Tibial artery (tissue), 4 donors: ENCODE measurements at places on chromosomes 6 and 20.

DNA sequence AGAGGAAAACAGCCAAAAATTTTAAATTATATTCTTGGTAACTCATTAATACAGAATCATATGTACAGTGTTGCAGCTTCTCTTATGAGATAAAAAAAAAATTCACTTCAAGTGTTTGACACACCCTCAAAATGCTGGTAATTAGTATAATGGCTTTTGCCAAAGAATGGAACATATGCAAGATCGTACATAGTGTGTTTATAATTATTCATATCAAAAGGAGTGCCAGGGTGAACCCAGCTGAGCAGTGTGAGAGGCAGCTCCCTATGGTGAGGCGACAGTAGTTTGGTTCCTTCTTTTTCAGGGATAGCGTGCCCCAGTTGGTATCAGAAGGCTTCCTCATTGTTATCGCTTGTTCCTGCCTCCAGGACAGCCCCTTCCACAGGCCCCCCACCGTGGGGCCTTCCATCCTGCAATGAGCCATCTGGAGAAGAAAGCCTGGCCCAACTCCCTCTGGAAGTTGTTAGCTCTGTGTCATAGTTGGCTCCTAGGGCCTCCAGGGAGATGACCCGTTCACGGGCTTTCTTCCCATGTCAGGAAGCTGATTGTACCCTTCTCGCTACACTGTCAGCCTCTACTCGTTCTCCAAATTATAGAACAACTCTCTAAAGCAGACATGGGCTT, 150.7 kb downstream of the FRK start:
- no peaks in the 10 kb centered on the region for H3K4me1 ChIP-seq
- DNase-seq, result no peak
- no peak overlapping the region for H3K27ac ChIP-seq
- H3K27me3 ChIP-seq, result no peaks in the 10 kb centered on the region

GRCh38 chr6:119865466-119866350, 516.1 kb upstream of the MAN1A1 start:
- H3K27me3 ChIP-seq, result no peaks in the 10 kb centered on the region
- no peak overlapping the region for H3K27ac ChIP-seq

GRCh38 chr6:46410334-46410953, 80.8 kb downstream of the RCAN2 start:
- H3K4me3 ChIP-seq, result no peak overlapping the region
- no peak for DNase-seq
- H3K4me1 ChIP-seq, result peaks cover 29% of the 10 kb centered on the region
- no peaks in the 10 kb centered on the region for H3K27me3 ChIP-seq

- no peaks in the 10 kb centered on the region for H3K36me3 ChIP-seq
- H3K4me3 ChIP-seq, result no peak overlapping the region
- no peaks in the 10 kb centered on the region for H3K27me3 ChIP-seq
- no peak for DNase-seq
- H3K27ac ChIP-seq, result no peak overlapping the region
These were observed 6.2 kb upstream of the TAB2 start for GRCh38 chr6:149311293-149311692.

GRCh38 chr6:170278743-170279094, 12.2 kb downstream of the DLL1 start:
- no peak overlapping the region for H3K27ac ChIP-seq
- H3K36me3 ChIP-seq, result peaks cover 4% of the 10 kb centered on the region
- no peaks in the 10 kb centered on the region for H3K27me3 ChIP-seq
- no peak overlapping the region for H3K4me3 ChIP-seq
- DNase-seq, result no peak

- no peaks in the 10 kb centered on the region for H3K4me1 ChIP-seq
- no peak for DNase-seq
- no peaks in the 10 kb centered on the region for H3K27me3 ChIP-seq
These were observed 80.2 kb downstream of the MLIP start for GRCh38 chr6:54191461-54191860.

DNA sequence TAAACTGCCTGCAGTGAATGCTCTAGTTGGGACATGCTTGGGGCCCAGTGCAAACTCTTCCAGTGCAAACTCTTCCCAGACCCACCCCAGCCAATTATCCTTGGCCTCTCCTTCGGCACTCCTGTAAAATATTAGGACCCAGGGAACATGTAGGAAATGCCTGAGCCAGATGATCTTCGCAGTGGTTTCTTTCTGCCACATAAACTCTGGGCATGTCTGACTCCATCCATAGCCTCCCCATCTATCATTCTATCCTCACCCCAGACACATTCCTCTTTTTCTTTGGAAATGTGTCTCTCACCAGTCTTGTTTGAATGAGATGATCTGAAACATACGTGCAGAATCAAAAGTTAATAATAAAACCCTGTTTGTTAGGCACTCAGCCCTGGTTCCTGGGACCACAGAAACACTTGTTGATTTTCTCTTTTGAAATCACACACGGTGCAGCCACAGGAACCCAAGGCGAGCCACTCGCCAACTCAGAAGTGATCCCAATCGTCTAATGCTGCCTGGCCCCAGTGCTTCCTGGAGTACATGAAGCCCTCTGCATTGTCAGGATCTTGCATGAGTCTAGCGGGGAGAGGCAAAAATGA, 108.9 kb upstream of the CST7 start:
- no peaks in the 10 kb centered on the region for H3K27me3 ChIP-seq
- DNase-seq, result no peak
- no peaks in the 10 kb centered on the region for H3K36me3 ChIP-seq
- no peaks in the 10 kb centered on the region for H3K4me1 ChIP-seq

GRCh38 chr6:15313367-15313766, 67.5 kb downstream of the JARID2 start:
- H3K27me3 ChIP-seq, result no peaks in the 10 kb centered on the region
- no peaks in the 10 kb centered on the region for H3K4me1 ChIP-seq
- no peak overlapping the region for H3K27ac ChIP-seq
- peak; percentile 73 for DNase-seq
- no peak overlapping the region for H3K4me3 ChIP-seq

DNA sequence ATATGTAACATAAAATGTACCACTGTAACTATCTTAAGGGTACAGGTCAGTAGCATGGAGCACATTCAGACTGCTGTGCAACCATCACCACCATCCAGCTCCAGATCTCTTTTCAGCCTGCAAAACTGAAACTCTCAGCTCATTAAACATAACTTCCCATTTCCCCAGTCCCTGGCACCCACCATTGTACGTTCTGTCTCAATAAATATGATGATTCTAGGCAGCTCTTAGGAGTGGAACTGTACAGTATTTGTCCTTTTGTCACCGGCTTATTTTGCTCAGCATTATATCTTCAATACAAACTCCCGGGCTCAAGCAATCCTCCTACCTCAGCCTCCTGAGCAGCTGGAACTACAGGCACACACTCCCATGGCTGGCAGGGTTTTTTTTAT, 1.5 kb downstream of the ZC3H12D start:
- H3K4me3 ChIP-seq, result no peak overlapping the region
- peaks cover 5% of the 10 kb centered on the region for H3K27me3 ChIP-seq
- H3K4me1 ChIP-seq, result peaks cover 5% of the 10 kb centered on the region
- H3K27ac ChIP-seq, result no peak overlapping the region
- no peaks in the 10 kb centered on the region for H3K36me3 ChIP-seq

GRCh38 chr20:58417438-58417837, 28.4 kb downstream of the VAPB start:
- peaks cover 40% of the 10 kb centered on the region for H3K36me3 ChIP-seq
- no peaks in the 10 kb centered on the region for H3K27me3 ChIP-seq
- H3K4me1 ChIP-seq, result no peaks in the 10 kb centered on the region
- DNase-seq, result no peak

DNA sequence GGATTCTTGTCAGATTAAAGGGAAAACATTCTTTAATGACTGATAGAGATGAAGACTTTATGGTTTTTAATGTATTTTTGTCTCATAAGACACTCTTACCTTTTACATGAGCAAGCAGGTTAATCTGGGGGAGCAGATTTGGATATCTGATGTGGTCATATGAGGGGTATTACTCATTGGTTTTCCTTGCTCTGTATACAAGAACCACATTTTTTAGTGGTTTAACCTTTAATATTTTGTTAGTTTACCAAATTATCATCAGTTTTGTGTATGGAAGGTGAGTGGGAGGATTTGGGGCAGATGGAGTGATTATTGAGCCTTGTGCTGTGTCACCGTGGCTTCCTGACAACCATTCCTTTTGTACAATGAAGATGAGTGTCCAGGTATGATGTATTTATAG, 112.9 kb downstream of the FIG4 start:
- no peaks in the 10 kb centered on the region for H3K27me3 ChIP-seq
- H3K27ac ChIP-seq, result no peak overlapping the region
- H3K4me1 ChIP-seq, result no peaks in the 10 kb centered on the region
- H3K4me3 ChIP-seq, result no peak overlapping the region

DNA sequence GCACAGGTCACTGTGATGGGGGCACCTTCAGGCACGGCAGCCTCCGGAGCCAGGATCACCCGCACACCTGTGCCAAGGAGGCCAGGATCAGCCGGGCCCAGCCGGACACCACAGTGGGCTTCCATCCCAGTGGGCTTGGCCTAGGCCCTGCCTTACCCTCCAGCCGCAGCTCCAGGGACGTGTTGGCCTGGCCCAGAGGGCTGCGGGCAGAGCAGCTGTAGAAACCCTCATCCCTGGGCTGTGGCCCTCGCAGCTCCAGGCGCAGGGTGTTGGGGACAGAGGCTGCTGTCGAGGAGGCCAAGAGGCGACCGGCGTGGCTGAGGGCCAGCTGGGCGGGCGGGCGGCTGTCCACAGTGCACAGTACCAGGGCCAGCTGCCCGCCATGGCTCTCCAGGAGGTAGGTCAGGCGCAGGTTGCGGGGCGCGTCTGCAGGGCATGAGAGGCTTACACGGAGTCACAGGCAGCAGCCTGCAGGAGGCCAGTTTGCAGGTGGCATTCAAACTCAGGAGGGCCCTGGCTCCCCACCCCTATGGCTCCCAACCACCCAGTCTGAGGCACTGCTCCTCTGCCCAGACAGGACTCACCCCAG, 11.0 kb upstream of the ADAM33 start:
- no peak overlapping the region for H3K27ac ChIP-seq
- no peaks in the 10 kb centered on the region for H3K4me1 ChIP-seq

DNA sequence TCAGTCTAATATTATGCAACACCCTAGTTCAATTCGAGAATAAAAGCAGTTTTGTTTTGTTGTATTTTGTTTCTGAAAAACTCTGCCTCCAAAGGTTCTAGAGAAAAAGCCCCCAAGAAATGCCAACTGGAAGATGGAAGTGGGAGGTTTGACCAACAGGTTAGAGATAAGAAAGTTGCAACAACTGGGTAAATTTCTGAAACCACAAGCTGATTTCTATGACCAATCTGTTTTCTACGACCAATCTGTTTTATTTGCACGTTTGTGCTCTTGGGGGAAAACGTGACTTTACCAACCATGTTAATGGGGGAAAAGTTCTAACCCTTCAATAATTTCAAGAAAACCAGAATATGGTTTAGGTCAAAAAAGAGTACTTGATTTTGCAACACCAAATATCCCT, 173.2 kb downstream of the PDE7B start:
- no peak overlapping the region for H3K27ac ChIP-seq
- no peak for DNase-seq
- H3K4me3 ChIP-seq, result no peak overlapping the region
- H3K27me3 ChIP-seq, result no peaks in the 10 kb centered on the region

- no peaks in the 10 kb centered on the region for H3K36me3 ChIP-seq
- H3K4me3 ChIP-seq, result peak overlapping the region; percentile 32
- H3K4me1 ChIP-seq, result peaks cover 27% of the 10 kb centered on the region
- H3K27ac ChIP-seq, result no peak overlapping the region
- DNase-seq, result peak; percentile 57
- H3K27me3 ChIP-seq, result peaks cover 60% of the 10 kb centered on the region
These were observed 49.8 kb downstream of the CPXM1 start for GRCh38 chr20:2750491-2751251.

- no peak for DNase-seq
- peaks cover 55% of the 10 kb centered on the region for H3K4me1 ChIP-seq
- H3K36me3 ChIP-seq, result peaks cover 31% of the 10 kb centered on the region
- H3K4me3 ChIP-seq, result no peak overlapping the region
These were observed 10.0 kb downstream of the PYGB start for GRCh38 chr20:25257756-25258475.

GRCh38 chr6:109894181-109894580, 83.9 kb upstream of the GPR6 start:
- H3K36me3 ChIP-seq, result no peaks in the 10 kb centered on the region
- H3K27me3 ChIP-seq, result no peaks in the 10 kb centered on the region
- no peak overlapping the region for H3K4me3 ChIP-seq
- H3K4me1 ChIP-seq, result no peaks in the 10 kb centered on the region
- no peak for DNase-seq

DNA sequence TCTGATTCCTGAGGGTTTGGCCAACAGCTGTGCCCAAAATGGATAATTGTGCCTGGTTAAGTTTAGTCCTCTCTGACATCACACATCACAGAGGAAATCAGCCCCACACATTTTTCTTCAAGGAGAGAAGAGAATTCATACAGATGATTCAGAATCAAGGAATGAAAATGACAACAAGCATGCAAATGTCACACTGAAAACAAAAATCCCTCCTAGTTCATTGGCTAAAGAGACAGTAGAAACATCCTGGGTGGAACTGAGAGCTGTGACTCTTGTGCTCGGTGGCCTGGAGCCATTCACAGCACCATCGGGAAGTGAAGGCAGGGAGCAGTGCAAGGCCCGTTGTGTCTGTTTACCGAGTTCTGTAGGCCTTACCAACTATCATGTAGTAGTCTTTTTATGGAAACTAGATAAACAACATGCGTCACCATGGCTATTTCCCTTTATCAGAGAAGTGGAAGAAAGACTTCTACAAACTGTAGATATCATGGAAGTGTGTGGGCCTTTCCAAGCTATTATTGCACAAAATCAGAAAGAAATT, 81.7 kb upstream of the TENT5A start:
- H3K27ac ChIP-seq, result peak overlapping the region; percentile 76
- no peaks in the 10 kb centered on the region for H3K36me3 ChIP-seq
- no peaks in the 10 kb centered on the region for H3K27me3 ChIP-seq
- peaks cover 7% of the 10 kb centered on the region for H3K4me1 ChIP-seq

- H3K27me3 ChIP-seq, result no peaks in the 10 kb centered on the region
- no peak for DNase-seq
- H3K4me1 ChIP-seq, result no peaks in the 10 kb centered on the region
- H3K4me3 ChIP-seq, result no peak overlapping the region
- no peak overlapping the region for H3K27ac ChIP-seq
These were observed 73.1 kb downstream of the DNAAF9 start for GRCh38 chr20:3334156-3334943.

- DNase-seq, result no peak
- H3K27ac ChIP-seq, result peak overlapping the region; percentile 95
- H3K27me3 ChIP-seq, result no peaks in the 10 kb centered on the region
- H3K36me3 ChIP-seq, result no peaks in the 10 kb centered on the region
- peaks cover 45% of the 10 kb centered on the region for H3K4me1 ChIP-seq
- H3K4me3 ChIP-seq, result peak overlapping the region; percentile 86
These were observed 1.2 kb upstream of the DYNLRB1 start for GRCh38 chr20:34514897-34515483.

- DNase-seq, result no peak
- H3K36me3 ChIP-seq, result no peaks in the 10 kb centered on the region
- no peaks in the 10 kb centered on the region for H3K27me3 ChIP-seq
- H3K4me3 ChIP-seq, result peak overlapping the region; percentile 94
- no peaks in the 10 kb centered on the region for H3K4me1 ChIP-seq
- H3K27ac ChIP-seq, result peak overlapping the region; percentile 83
These were observed 756 bp downstream of the MTG2 start for GRCh38 chr20:62183426-62184142.

- no peak for DNase-seq
- no peak overlapping the region for H3K4me3 ChIP-seq
- no peak overlapping the region for H3K27ac ChIP-seq
- no peaks in the 10 kb centered on the region for H3K27me3 ChIP-seq
- H3K4me1 ChIP-seq, result no peaks in the 10 kb centered on the region
These were observed 382.1 kb downstream of the HACE1 start for GRCh38 chr6:104477569-104477968.
